ENCODE measurements at places on chromosomes 16 and 17.

DNA sequence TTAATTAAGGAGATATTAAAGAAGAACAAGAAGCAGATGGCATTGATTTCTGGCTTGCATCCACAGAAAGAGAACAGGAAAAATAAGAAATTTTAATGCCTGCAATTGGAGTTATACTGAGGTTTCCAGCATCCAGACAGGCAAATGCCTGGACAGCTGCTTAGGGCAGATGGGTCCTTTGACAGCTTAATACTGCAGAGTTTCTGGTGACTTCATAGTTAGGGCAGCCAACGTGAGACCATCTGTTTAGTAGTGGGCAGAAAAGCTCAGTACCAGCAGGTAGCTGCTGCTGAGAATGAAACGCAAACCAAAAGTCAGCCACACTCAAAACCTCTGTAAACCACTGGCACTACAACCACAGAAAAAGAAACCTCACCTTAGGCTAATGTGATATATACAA lies 109.8 kb downstream of the CDK5R1 start:
- DNase-seq, result no peak

DNA sequence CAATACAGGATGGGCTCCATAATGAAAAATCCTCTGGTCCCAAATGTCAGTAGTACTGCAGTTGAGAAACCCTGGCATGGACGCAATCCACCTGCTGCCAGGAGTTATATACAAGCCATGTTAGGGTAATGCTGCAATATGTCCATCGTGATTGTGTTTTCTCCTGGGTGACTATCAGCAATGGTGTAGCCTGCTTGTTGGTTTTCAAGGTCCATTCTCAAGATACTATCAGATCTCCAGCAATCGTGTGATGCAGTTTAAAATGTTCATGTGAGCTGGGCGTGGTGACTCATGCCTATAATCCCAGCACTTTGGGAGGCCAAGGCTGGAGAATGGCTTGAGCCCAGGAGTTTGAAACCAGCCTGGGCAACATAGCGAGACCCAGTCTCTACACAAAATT lies 24.0 kb downstream of the ABCC1 start:
- no peak for DNase-seq

DNA sequence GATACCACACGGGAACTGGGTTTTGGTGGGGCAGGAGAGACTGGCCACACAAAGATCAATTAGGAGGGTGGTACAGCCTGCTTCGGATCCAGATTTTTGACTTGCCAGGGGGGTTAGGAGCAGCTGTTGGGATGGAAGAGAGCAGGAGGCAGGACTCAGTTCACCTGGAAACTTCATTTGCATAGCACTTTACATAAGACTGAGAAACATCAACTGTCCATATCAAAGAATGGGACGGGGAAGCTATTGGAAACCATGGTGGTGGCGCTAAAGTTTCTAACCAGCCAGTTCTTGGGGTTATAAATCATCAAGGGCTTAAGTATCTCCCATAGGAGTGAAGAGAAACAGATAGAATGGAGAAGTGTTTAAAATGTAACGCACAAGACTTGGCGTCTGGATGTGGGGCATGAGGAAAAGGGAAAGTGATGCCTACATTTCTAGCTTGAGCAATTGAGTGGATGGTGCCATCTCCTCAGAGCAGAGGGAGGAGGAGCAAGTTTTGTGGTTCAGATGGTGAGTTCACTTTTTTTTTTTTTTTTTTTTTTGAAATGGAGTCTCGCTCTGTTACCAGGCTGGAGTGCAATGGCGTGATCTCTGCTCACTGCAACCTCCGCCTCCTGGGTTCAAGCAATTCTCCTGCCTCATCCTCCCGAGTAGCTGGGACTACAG lies 6.4 kb upstream of the SRCAP start:
- no peak for DNase-seq

- no peak for DNase-seq
Measured at GRCh38 chr17:1511290-1511689, 5.1 kb downstream of the INPP5K start.

DNA sequence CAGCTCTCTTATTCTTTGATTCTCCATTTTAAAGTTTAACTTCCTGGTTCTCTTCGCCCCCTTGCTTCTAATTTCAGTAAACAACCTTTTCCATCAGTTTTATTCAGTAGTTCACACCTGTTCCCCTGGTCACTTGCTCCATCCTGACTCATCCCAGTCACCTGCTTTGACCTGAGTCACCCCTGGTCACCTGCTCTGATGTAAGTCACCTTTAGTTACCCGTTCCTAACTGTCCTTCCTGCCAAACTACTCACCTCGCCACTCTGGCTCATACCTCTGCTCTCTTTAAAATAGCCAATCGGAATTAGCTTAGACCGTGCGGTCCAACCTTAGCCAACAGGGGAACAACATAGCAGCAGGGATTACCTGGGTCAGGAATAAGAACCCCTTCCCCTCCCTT lies 4.7 kb upstream of the NLRC5 start:
- DNase-seq, result no peak

DNA sequence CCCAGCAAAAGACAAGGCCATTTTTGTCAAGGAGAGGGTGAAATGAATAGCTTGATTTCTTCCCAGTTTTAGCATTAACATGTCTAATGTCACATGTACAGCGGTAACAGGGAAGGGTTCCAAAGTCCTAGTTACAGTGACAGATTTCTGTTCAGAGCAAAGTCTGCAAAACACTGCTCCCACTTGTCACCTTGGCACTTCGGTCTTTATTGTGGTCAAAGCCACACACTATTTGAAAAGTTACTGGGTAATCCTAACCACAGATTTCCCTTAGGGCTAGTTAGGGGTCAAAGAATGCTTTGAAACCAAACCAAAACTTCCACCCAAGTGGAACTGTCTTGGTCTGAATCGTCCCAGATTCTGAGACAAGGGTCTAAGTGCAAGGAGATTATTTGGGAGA lies 455.6 kb downstream of the HS3ST3B1 start:
- no peak for DNase-seq

- no peak for DNase-seq
Measured at GRCh38 chr16:11916524-11917285, 949 bp upstream of the GSPT1 start.

GRCh38 chr16:75195811-75196790 lies 10.9 kb downstream of the CTRB2 start:
- no peak for DNase-seq

DNA sequence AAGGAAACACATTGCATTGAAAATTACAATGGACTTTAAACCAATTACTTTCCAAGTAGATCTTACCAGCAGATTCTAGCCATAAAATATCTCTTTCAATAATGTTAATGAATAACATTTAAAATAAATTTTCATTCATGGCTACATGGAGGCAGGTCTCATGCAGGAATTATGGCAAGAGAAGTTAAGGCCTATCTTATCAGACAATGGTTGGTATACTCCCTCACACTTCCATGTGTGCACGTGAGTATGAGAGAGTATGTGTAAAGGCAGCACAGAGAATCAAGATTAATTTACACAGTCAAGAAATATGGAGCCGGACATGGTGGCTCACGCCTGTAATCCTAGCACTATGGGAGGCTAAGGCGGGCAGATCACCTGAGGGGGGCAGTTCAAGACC lies 76.5 kb downstream of the HELZ start:
- no peak for DNase-seq

- no peak for DNase-seq
Measured at GRCh38 chr17:65433157-65433556, 128.3 kb downstream of the AXIN2 start.

- no peak for DNase-seq
Measured at GRCh38 chr16:80250381-80250780, 290.4 kb upstream of the DYNLRB2 start.

DNA sequence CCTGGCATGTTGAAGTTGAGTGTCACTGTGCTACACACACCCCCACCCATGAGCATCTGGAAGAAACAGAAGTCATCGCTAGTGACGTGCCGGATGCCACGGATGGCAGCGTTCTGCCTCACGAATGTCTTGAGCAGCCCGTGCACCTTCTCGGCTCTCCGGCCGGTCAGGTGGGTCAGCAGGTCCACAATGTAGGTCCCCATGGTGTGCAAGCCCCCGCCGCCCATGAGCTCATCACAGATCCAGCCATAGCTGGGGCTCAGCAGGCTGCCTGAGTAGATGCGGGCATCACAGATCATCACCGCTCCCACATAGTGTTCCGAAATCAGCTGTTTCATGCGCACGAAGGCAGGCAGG lies 8.9 kb downstream of the C16orf86 start:
- DNase-seq, result no peak

- DNase-seq, result no peak
Measured at GRCh38 chr17:81923302-81924260, 4.0 kb downstream of the MAFG start.

GRCh38 chr17:16464303-16465051 lies 27.5 kb downstream of the LRRC75A start:
- DNase-seq, result no peak

GRCh38 chr16:57025941-57026777 lies 36.8 kb downstream of the NLRC5 start:
- DNase-seq, result no peak

DNA sequence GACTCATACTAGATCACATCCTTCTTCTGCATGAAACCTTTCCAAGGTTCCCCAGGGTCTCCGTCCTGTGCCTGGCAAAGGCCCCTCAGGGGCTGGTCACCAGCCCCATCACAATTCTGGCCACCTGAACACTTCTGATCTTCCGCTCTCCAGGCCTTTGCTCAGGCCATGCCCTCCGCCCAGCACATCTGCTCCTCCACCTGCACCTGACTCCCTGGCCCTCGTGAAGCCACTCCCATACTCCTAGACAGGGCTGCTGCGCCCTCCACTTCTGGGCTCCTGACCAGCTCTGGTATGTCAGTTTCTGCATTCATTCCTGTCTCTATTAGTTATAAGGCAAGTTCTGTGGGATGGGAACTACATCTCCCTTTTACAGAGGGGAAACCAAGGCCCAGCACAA lies 1.9 kb upstream of the MYL11 start:
- no peak for DNase-seq

Data from NCI-H187 treated with DMSO at 0.1 percent for 48 hours (cell line).